ENCODE measurements at places on chromosomes 3 and 15.

GRCh38 chr15:98518823-98519561 is 129.3 kb upstream of the IGF1R start:
- DNase-seq = peak; percentile 80

- no peak for DNase-seq
Measured at GRCh38 chr3:149532489-149533180, 58.1 kb downstream of the TM4SF4 start.

- no peak for DNase-seq
Measured at GRCh38 chr15:59662260-59662659, 4.9 kb upstream of the GTF2A2 start.

DNA sequence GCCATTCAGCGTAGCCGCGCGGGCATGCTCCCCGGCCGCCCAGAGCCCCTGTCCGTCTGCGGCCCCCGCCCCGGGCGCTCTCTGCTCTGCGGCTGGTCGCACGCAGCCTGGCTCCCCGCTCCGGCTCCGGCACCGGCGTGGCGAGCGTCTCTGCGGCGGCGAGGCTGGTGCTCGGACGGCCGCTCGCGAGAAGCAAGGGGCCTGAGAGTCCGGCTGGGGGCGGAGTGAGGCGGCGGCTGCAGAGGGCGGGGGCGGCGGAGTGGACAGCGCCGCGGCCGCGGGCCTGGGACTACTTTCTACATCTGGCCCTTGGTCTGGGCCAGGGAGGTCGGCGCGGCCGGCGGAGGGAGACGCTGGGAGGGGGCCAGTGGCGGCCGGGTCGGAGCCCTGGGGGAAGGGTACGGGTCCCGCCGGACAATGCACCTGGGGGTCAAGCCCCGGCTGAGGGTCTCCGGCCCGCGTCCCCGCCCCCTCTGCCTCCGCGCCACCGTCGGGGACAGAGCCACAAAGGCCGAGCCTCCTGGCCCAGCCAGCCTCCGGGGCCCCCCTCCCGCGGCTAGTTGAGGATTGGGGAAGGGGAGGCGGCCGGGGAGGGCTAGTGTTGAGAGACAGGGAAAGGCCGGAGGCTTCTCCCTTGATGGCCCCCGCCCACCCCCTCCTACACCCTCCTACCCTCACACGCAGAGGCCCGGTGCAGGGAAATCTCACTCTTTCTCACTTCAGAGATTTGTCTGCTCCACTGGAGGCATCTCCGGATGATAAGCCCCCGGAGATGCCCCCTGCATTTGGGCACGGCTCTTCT is at the start of gene PRTG:
PRTG (minus strand) TSS at position 226 of the 802 bp plus-strand sequence; CDS start at position 5, 221 bp downstream.
- no peak for DNase-seq

- DNase-seq = no peak
Measured at GRCh38 chr3:122948408-122948807, 79.2 kb downstream of the SEMA5B start.

DNA sequence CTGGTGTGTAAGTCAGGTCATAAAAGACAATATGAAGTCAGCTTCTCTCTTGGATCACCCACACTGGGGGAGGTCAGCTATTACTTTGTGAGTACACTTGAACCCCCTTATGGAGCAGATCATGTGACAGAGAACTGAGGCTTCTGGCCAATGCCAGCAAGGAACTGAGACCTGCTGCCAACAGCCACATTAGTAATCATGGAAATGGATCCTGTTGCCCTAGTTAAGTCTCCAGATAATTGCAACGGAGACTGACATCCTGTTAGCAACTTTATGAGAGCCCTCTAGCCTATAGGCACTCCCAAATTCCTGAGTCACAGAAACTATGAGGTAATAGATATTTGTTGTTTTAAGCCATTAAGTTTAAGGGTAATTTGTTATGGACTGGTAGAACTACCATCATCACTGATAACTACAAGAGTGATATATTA is 110.4 kb upstream of the GMNC start:
- DNase-seq = no peak

- DNase-seq = no peak
Measured at GRCh38 chr15:26358708-26359107, 414.2 kb downstream of the GABRB3 start.

- DNase-seq = no peak
Measured at GRCh38 chr3:97388774-97389173, 375.8 kb upstream of the ARL6 start.

DNA sequence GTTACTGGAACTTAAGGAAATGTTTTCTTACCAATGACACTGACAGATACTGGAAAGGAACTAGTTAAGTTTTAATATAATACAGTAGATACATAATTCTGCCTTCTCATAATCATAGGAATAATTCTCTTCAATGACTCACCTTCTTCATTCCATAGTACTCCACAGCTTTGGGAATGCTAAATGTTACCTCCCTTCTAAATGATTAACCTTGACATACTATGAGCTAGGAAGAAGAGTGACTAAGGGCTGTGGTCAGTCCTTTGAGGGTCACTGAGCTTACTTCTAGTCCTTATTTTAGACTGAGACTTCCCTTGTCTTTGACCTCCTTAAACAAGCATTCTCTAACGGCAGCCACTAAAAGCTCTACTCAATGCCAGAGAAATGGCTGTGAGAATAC is 69.6 kb upstream of the PPIB start:
- DNase-seq = no peak

DNA sequence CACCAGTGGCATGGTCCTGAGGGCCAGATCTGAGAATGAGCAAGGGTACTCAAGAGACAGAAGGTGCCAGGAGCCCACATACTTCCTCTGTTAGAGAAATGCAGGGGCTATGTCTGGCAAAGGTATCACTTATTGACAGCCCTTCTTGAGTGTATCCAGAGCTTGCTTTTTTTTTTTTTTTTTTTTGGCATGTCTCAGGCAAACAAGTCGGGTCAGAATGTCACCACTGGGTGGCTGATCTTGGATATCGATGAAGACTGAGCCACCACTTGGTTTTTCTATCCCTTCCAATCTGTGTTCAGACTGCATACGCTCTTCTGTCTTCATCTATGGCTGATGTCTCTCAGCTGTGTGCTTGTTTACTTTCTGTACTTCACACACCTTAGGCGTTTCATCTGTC is 363.4 kb upstream of the C2CD4B start:
- DNase-seq = no peak
